ENCODE measurements at places on chromosomes 1 and 21.

DNA sequence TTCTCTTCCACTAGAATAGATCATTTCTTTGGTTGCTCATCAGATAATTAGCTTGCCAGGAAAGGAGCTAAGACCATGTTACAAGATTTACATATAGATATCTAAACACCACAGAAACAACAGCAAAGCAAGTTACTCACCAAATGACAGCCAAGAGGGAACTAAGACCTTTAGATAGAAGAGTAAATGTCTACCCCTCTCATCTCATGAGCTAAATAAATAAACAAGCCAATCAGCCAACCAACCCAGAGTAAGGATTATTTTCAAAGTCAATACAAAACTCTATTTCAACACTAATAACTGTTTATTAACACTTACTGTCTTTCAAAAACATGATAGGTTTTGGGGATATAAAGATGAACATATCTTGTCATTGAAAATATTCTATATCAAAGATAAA, 474.7 kb downstream of the LMO4 start:
- DNase-seq = no peak

DNA sequence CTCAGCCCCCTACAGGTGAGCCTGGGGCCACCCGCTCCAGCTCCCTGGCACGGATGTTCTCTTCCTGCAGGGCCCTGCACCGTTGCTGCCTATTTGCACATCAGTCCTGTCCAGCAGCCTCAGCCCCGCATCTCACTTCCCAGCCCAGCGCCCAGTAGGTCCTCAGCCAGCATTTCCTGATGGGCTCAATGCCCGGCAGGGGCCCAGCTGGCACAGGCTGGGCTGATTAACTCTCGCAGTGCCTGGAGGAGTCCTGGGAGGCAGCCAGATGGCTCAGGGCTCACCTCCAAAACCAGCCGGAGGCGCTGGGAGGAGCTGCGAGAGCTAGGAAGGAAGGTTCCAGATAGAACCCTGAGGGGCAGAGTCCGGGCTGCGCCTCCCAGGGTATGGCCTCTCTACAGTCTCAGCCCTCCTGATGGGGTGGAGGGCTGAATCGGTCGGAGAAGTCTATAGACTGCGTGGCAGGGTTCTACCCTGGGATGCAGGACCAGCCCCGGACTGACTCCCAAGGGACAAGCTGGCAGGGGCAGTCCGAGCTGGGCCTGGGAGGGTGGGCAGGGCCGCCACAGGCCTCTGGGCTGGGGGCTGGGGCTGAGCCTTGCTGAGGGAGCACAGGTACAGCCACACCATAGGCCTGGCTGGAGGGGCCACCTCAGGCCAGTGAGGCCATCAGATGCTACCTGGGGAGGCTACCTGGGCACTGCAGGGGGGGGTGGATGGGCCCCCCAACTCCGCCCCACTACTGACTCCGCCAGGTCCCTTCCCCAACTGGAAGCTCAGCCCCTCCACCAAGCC, 19.2 kb upstream of the CLSTN1 start:
- no peak for DNase-seq

DNA sequence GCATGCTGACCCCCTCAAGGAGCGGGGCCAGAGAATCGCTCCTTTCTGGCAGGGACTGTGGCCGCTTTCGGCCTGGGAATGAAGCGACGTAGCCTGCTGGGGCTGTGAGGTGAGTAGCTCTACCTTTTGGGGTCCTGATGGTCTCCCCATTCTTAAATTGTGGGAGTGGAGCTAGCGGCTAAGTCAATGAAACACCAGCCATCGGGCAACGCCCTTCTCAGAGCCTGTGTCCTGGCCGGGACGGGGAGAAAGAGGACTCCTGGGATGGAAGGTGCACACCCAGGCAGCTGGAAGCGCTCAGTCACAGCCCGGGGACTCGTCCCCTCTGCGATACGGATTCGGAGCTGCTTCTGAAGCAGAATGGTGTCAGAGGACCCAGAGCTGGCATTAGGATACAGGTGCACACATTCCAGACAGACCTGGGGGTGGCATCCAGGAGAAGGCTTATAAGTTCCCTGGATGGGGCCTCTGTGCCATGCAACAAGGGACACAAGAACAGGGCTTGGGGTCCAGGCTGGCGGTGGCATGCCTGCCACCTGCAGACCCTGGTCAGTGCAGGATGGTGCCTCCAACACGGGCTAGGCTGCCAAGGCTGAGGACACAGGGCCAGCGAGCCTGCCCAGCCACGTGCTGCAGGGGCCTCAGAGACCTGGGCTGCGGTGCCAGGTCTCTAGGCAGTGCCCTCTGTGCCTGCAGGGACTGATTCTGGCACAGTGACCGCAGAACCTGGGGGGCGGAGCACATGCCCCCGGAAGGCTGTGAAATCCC, 945 bp upstream of the WNT9A start:
- DNase-seq = no peak

DNA sequence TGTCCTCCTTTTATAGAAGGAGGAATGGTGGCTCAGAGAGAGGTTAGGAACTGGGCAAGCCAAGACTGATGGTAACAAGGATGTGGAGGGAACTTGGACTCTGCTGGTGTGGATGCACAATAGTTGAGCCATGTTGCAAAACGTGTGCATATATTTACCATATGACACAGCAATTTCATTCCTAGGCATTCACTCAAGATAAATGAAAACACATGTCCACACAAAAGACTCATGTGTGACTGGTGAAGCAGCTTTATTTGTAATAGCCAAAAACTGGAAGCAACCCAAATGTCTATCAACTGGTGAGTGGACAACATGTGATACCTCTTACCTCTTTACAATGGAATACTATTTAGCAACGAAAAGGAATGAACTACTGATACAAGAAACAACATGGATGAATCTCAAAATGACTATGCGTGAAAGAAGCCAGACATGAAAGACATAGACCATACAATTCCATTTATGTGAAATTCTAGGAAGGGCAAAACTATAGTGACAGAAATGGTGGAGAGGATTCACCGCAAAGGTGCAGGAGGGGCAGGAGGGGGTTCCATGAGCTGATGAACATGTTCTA, 36.2 kb downstream of the CAMK2N1 start:
- DNase-seq = no peak

GRCh38 chr1:209587789-209588188, 4.3 kb downstream of the CAMK1G start:
- DNase-seq = no peak

DNA sequence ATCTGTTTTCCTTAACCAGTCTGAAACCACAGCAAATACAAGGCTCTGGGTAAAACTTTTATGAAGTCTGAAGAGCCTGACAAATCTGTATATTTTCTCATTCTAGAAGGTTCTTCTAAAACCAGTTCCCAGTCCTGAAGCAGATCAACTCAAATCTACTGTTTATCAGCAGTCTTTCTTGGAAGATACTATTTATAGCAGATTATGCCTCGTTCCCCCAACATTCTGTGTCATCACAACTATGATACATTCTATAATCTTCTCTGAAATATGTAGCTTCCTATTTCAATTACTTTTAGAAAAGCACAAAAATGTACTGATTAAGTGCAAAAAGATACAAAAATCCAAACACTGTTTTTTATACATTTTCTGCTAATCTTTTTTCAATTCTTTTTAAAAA, 67.5 kb downstream of the NIBAN1 start:
- no peak for DNase-seq

DNA sequence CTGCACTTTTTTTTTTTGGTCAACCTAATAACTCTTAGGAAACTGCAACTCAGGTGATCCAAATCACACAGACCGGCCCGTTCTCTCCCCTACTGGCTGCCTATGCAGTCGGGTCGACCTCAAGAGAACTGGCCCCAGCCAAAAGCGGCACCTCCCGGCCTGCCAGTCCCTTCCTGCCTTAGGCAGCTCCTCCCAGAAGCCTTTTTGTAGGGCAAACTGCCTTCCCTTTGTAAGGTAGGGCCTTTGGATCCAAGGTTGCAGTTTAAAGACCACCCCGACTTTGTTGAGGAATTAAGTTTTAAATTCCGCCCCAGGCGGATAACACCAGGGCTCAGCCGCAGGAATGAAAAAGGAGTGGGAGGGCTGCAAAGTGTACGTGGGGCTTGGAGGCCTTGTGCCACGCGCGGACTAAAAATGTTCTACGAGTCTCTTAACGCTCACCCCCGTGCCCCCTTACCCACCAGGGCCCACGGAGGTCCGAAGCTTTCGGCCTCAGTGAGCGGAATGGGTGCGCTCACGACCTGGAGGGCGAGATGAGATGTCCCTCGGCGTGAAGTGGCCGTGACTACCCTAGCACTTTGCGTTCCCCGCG, 642 bp upstream of the ST3GAL3 start:
- peak; percentile 23 for DNase-seq

DNA sequence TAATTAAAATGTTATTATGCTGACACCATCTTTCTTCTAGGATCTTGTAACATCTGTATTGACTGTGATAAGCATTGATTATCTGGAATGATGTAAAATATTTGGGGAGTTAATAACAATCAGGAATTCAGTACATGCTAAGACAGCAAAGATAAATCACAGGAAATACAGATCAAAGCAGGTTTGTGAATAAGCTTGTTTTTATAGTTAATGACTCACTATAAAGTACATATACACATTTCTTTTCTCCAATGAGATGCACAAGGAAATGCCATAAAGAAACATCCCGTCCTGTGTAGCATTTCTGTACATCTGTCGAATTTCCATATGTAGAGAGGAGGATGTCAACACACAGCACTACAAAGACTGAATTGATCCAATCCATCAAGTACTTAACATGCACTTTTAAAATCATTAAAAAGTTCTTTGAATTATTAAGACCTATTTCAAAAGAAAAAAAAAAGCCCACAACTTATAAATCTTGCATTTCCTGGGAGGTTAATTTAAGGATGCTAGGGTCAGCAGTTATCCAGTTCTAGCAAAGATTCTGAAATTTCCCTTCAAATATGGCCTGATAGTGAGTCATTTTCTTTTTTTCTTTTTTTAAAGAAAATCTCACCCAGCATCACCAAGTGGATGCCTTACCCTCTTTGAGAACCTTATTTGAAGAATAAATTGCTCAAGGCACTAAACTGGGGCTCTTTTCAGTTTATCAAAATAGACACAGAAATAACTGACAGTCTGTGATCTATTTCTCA, 243.2 kb upstream of the NR5A2 start:
- no peak for DNase-seq

Data from activated naive CD4-positive, alpha-beta T cell treated with anti-CD3 and anti-CD28 coated beads, Interleukin-2, amount 50 U/mL, for 72 hours (primary cell).